ENCODE measurements at places on chromosomes 6 and 20.

GRCh38 chr20:25237610-25238318 is 10.1 kb upstream of the PYGB start:
- DNase-seq: peak; percentile 98

- no peak for DNase-seq
Measured at GRCh38 chr20:23140991-23141390, 54.9 kb upstream of the CD93 start.

DNA sequence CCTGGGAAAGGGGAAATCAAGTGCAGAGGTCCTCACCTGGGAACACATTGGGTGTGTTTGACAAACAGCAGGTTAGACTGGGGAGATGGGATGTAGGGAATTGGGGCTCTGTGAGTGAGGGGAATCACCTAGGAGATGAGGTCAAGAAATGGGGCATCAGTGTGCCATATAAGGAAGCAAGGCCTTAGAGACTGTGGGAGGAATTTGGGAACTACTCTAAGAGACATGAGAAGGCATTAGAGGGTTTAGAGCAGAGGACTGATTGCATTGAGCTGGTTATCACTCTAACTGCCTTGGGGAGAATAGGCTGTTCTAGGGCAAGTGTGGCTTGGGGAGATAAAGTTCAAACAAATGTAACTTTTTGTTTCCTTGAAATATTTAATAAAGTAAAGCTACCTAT is 189.9 kb downstream of the EYA4 start:
- no peak for DNase-seq

DNA sequence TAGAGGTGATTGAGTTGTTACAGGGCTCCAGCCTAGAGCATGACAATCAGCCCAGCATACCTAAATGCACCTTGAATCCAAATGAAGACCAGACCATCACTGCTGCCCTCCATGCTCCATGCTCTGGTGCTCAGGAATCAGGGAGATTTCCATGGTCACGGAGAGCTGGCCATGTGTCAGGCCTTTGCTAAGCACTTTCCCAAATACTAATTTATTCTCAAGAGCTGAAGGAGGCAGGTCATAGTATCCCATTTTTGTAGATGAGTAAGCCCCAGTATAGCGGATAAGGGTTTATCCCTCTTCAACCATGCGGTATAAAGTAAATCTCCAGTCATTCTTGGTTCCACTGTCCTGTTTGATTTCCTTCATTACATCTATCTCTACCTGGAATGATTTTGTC is 240.8 kb downstream of the TFAP2A start:
- DNase-seq: no peak

DNA sequence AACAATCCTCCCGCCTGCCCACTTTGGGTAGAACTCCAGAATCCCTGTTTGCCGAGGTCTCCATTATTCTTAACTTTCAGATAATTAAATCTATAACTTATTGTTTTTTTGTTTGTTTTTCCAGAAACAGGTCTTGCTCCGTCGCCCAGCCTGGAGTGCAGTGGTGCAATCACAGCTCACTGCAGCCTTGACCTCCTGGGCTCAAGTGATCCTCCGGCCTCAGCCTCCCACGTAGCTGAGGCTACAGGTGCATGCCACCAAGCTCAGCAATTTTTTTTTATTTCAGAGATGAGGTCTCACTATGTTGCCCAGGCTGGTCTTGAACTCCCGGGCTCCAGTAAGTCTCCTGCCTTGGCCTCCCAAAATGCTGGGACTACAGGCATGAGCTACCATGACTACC is 28.8 kb downstream of the ZMYND8 start:
- no peak for DNase-seq

DNA sequence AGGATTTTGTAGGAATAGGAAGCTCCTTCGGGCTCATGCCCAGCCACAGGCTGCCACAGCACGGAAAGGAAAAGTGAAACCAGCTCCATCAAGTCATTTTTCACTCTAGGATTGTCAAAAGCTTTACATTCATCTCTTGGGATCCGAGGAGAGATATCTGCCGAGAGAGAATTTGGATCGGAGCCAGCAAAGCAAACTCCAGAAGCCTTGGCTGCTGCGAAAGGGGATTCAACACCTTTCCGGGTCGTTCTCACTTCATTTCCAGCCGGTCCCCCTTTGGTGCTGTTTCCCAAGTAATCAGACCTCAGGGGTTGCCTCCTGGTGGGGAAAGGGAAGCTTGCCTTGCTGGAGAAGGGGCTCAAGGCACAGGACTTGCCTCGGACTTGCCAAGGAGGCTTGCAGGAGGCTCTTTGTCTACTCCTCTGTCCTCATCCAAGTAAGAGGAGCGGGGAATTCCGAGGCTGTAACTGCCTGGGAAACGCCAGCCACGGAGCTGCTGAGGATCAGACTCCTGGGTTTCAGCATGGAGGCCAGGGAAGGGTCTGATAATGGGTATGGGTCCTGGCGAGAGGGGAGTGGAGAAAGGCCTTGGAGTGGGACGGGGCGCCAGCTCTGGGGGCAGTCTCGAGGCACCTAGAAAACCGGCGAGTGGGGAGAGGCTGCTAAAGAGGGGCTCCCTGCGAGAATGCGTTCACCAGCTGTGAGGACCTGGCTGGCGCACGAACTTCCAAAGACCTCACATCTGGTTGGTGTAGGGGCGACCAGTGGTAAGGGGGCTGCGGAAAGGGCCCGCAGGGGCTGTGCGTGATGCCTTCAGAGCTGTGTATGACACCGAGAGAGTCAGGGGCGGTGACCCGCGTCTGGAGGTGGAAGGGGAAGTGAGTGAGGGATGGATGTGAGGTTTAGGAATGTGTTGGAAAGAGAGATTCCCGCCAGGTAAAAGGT is 702 bp downstream of the ETV7 start:
- DNase-seq: peak; percentile 23

- no peak for DNase-seq
Measured at GRCh38 chr20:4083098-4083865, 67.9 kb upstream of the RNF24 start.

DNA sequence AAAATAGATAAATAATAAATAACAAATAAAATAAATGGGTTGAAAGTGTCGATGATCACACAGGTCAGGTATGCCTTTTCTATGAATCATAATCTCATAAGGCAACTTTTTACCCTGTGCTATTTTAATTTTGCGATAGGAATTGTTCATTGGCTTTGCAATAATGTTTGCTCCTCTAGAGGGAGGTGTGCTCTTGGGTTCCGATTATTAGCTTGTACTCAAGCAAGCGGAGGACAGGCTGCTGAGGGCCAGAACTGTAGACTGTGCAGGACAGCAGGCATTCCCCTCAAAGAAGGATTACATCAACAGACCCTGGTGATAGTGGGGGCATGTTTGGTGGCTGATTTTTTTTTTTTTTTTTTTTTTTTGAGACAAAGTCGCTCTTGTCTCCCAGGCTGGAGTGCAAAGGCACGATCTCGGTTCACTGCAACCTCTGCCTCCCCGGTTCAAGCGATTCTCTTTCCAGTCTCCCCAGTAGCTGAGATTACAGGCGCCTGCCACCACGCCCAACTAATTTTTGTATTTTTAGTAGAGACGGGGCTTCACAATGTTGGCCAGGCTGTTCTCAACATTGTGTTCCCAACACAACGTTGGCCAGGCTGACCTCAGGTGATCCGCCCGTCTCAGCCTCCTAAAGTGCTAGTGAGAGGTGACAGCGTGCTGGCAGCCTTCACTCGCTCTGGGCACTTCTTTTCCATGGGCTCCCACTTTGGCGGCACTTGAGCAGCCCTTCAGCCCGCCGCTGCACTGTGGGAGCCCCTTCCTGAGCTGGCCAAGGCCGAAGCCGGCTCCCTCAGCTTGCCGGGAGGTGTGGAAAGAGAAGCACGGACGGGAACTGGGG is 35.6 kb downstream of the RIOK1 start:
- DNase-seq: no peak

DNA sequence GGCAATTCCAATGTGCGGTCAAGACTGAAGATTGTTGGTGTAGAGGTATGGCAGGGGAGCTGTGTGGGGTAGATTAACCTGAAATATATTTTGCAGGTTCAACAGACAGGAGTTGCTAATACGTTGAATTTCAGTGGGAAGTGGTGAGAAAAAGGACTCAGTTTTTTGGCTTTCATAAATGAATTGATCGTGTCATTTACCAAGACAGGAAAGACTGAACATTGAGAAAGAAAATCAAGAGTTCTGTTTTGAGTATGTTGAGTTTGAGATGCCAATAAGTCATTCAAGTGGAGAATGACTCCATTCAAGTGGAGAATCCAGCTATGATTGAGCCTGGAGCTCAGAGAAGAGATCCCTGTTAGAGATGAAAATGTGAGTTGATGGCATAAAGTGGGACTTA is 31.1 kb downstream of the NFYA start:
- DNase-seq: no peak

DNA sequence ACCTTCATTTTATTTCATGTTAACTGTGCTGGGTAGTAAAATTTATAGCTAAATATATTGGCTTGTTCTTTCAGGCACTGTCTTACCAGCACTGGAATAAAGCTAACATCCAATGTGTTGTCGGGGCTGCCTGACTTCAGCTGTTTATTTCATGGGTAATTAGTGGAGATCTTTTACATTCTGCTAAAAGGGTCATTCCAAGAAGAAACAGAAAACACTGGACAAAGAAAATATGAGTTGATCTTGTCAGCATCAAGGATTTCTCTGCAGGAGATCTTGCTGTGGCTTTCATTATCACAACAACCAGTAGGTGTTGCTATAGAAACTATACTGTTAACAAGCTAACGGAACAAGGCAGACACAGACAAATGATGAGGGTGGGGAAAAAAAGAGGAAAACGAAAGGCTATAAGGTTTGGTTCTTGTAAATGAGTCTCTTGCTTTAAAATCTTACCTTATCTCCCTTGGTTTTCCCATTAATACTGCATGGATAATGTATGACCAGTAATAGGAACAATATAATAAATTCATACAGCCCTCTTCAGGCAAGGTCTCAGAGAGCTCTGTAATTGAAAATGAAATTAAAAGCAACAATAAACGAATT is 206.8 kb downstream of the SIM1 start:
- DNase-seq: peak; percentile 56

DNA sequence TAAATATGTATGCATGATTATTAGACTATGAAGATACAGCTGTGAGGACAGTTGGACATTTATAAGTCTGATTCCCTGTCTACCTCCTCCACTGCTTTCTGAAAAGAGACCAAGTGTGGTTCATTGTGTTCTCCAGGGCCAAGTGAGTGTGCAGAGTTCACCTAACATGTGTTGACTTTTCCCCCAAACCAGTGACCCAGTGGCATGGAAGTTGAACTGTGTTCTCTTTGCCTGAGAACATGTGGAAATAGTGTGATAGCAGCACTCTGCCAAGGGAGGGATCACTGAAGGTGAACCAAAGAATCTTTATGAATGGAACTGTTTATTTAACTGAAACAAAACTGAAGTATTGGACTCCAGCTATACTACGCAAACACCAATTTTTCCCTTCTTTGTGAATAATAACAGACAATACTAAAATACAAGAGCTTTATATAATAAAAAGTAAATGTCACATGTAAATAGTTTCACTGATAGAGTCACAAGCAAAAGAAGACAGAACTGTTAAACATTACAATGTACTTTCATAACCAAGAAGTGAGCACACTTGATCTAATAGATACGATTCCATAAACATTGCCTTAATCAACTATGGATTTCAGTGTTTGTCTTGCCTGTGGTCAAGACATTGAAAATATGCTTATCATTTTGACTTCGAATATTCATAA is 200.3 kb upstream of the FUT9 start:
- no peak for DNase-seq

GRCh38 chr20:32434434-32434833 is 76.3 kb downstream of the ASXL1 start:
- DNase-seq: no peak

- no peak for DNase-seq
Measured at GRCh38 chr20:2103461-2104153, 2.0 kb downstream of the STK35 start.

- peak; percentile 97 for DNase-seq
Measured at GRCh38 chr20:51631011-51631950, 88.8 kb upstream of the NFATC2 start.

DNA sequence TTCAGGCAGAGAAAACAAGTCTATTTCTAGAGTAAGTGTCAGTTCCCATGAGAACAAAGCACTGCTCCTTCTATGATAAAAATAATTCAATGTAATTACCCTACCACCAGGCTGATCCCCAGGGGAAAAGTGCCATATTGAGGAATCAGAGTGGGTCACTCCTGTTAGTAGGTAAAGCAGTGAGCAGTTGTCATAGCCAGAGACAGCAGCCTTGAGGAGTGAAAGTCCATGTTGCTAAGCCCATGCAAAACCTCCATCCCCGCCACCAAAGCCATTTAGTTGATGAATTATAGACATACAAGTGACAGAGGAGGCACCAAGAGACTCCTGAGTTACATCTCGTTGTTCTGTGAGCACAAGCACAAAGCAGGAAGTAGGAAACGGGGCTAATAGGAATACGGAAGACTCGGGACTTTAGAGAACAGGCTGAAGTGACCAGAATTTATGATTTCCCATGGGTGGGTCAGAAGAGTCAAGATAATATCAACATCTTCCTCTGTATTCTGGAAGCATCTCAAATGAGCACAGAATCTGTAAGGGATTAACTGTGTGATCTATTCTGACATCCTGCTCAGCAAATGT is 197.9 kb downstream of the MAFB start:
- no peak for DNase-seq

GRCh38 chr6:134111062-134111677 is 58.7 kb upstream of the SLC2A12 start:
- DNase-seq: no peak

DNA sequence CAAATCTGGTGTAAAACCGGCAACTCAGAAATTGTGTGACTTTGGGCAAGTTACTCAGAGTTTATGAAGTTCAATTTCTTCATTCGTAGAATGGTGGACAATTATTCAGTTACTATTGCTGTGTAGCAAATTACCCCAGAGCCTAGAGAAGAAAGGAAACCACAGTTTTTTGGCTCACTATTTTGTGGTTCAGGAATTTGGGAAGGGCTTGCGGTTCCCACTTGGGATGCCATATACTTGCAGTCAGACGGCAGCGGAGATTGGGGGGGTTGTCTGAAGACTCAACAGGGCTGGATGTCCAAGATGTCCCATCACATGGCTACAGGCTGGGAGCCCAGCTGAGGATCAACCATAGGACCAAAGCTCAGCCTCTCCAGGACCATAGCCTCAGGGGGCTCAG is 108.1 kb downstream of the PCSK2 start:
- no peak for DNase-seq

- DNase-seq: no peak
Measured at GRCh38 chr6:53066077-53066417, 843 bp downstream of the FBXO9 start.

DNA sequence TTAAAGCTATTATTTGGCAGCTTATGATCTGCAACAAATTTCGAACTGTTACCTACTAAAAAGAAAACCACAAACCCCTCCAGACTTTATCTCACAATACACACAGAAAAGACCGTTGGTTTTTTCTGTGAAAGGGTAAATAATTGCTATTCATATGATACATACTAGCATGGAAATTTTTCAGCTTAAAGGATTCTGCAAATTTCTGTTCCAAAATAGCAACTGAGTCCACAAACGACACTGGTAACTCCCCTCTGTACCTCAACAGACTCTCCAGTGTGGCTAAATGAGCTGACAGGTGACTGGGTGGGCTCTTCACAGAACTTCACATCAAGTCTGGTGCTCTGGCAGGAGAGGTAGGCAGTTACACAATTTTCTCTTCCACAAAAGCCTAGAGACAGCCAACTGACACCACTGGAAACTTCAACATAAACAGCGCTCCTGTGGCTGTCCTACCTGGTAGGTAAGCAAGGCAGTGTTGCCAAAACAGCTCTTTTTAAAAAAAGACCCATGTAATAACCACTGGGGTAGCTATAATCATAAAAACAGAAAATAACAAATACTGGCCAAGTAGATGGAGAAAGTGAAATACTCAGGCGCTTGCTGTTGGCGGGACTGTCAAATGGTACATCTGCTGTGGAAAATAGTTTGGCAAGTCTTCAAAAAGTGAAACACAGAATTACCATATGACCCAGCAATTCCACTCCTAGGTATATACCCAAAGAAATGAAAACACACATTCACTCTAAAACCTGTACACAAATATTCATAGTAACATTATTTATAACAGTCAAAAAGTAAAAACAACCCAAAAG is 37.8 kb downstream of the ELOVL5 start:
- DNase-seq: no peak
